Stimulated activated CD8-positive, alpha-beta memory T cell treated with anti-CD3 and anti-CD28 coated beads, Interleukin-12 subunit alpha, Interleukin-12 subunit beta, amount 100 ng/mL, for 1 hour (primary cell): ENCODE measurements at places on chromosomes 5 and 9.

GRCh38 chr9:134536101-134536900 is 105.3 kb upstream of the COL5A1 start:
- DNase-seq = no peak

DNA sequence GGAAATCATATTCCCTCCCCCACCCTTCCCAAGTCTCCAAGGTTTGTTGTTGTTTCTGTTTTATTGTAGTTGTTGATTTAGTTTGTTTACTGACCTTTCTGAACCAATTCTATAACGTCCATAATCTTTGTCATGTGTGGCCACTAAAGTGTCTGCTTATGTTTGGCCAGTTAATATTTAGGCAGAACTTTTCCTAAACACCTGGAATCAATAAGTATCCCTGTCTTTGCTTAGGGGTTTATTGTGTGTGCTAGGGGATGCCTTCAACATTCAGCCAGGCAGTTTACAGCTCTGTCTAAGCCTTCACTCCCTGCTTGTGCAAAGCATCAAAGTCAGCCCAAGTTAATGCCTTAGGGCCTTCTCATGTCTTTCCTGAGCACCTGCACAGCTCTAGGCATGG is 16.9 kb upstream of the LECT2 start:
- DNase-seq = no peak

- DNase-seq = no peak
Measured at GRCh38 chr9:124258607-124259157, 933 bp downstream of the NEK6 start.

- no peak for DNase-seq
Measured at GRCh38 chr9:134375011-134375390, 48.7 kb downstream of the RXRA start.

- DNase-seq = no peak
Measured at GRCh38 chr5:42566652-42567295, 143.5 kb downstream of the GHR start.
